WTC11 (cell line): ENCODE measurements at places on chromosomes 7 and 10. TPM values are rescaled to one million over a fixed set of nuclear protein-coding genes. Genes with fewer than 3 reads are reported as not detected.

- H3K4me1 ChIP-seq = peaks cover 23% of the 10 kb centered on the region
- H3K36me3 ChIP-seq = peaks cover 41% of the 10 kb centered on the region
- DNase-seq = peak; percentile 33
- no peaks in the 10 kb centered on the region for H3K27me3 ChIP-seq
- peak overlapping the region; percentile 53 for H3K27ac ChIP-seq
- no peak overlapping the region for H3K4me3 ChIP-seq
These were observed 10.7 kb downstream of the NODAL start for GRCh38 chr10:70430493-70431445.

GRCh38 chr10:12194752-12195271 lies 879 bp downstream of the NUDT5 start:
- DNase-seq = peak; percentile 13
- H3K36me3 ChIP-seq = peaks cover 30% of the 10 kb centered on the region
- H3K27ac ChIP-seq = peak overlapping the region; percentile 98
- H3K27me3 ChIP-seq = no peaks in the 10 kb centered on the region
- H3K4me1 ChIP-seq = peaks cover 28% of the 10 kb centered on the region

- H3K27ac ChIP-seq = no peak overlapping the region
- H3K36me3 ChIP-seq = no peaks in the 10 kb centered on the region
- no peak for DNase-seq
- no peak overlapping the region for H3K4me3 ChIP-seq
These were observed 163.6 kb downstream of the KCND2 start for GRCh38 chr7:120436487-120437060.

DNA sequence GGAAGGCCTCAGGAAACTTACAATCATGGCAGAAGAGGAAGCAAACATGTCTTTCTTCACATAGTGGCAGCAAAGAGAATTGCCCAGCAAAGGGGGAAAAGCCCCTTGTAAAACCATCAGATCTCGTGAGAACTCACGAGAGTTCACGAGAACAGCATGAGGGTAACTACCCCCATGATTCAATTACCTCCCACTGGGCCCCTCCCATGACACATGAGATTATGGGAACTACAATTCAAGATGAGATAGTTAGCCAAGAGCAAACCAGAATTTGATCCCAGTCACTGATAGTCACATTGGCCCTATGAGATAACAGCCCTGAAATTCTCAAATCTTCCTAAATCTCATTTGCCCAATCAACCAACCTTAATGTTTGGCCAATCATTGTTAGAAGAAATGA lies 18.2 kb upstream of the ITPRID1 start:
- H3K36me3 ChIP-seq = peaks cover 2% of the 10 kb centered on the region; the same call in 1 of the 2 replicates
- H3K4me1 ChIP-seq = peaks cover 33% of the 10 kb centered on the region
- no peak overlapping the region for H3K4me3 ChIP-seq
- H3K27me3 ChIP-seq = peaks cover 7% of the 10 kb centered on the region
- no peak for DNase-seq

DNA sequence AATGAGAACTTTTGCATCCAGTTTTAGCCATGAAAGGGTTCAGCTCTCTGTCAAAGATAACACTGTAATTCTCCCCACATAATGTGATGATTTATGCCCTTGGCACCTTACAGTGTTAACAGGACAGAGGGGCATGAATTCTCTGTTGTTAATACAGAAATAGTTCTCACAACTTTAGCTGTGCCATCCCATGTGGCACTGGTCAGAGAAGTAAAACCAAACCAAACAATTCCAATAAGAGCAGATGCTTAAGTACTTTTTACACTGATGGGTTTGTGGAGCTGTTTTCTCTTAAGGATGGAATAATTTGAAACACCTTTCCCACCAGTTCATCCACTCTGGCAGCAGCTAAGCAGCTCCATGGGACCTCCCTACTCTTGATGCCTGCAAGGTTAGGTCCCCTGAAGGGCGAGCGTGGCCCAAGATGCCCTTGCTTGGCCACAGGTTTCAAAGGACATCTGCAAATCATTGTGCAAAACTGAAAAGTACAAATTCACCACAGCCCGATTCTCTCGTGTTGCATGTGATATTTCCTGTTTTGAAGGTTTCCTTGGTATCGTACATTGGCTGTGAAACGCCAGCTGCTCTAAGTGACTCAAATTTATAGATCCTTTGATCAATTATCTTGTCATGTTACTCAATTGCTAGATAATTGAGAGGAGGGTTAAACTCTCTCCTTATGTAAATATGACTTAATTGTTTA lies 82.5 kb upstream of the CREB5 start:
- H3K27me3 ChIP-seq = no peaks in the 10 kb centered on the region
- no peak overlapping the region for H3K4me3 ChIP-seq
- H3K4me1 ChIP-seq = peaks cover 10% of the 10 kb centered on the region; the same call in 1 of the 2 replicates
- no peaks in the 10 kb centered on the region for H3K36me3 ChIP-seq

DNA sequence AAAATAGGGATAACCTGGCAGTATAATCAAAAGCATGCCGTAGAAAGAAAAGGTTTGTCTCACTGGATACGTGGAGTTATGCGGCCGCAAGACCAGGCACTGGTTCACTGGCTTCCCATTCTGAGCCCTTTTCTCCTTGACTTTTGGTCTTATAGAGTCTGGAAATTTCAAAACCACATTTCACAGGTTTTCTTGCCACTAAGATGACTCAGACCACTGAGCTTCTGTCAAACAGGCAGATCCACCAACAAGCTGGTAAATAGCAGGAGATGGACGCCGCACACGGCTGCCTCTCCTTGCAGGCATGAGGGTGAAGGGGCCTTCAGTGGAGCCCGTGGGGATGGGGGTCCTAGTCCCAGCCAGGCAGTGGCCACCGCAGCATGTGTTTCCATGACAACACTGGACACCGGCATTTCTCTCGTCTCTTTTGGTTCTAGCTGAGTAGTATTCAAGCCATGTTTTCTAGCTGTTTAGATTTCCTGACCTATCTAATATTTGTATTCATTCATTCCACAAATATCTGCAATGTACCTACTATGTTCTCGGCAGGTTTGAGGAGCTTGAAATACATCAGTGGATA lies 55.5 kb downstream of the KLF6 start:
- H3K27ac ChIP-seq = no peak overlapping the region
- H3K4me1 ChIP-seq = peaks cover 5% of the 10 kb centered on the region
- no peak for DNase-seq
- H3K4me3 ChIP-seq = no peak overlapping the region
- H3K27me3 ChIP-seq = no peaks in the 10 kb centered on the region; the same call in 1 of the 2 replicates

DNA sequence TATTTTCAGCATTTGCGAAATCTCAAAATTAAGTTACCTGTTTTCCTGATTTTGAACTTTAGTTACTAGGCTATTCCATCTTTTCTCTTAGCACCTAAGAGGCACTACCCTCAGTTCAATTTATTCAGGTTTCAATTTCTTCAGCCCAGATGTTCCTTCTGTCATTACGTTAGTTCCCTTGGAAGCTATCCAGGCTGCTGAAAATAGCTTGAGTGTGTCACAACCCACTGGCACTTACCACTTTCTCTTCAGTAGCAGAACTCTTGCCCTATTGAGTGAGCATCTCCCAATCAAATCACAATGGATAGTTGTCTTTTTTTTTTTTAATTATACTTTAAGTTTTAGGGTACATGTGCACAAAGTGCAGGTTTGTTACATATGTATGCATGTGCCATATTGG lies 332.7 kb upstream of the LRGUK start:
- no peak overlapping the region for H3K4me3 ChIP-seq
- no peak overlapping the region for H3K27ac ChIP-seq
- H3K36me3 ChIP-seq = no peaks in the 10 kb centered on the region
- H3K4me1 ChIP-seq = peaks cover 4% of the 10 kb centered on the region
- H3K27me3 ChIP-seq = no peaks in the 10 kb centered on the region

- no peaks in the 10 kb centered on the region for H3K4me1 ChIP-seq
- no peaks in the 10 kb centered on the region for H3K36me3 ChIP-seq
- H3K4me3 ChIP-seq = no peak overlapping the region
These were observed 19.0 kb downstream of the TMEM236 start for GRCh38 chr10:17771017-17771416.

DNA sequence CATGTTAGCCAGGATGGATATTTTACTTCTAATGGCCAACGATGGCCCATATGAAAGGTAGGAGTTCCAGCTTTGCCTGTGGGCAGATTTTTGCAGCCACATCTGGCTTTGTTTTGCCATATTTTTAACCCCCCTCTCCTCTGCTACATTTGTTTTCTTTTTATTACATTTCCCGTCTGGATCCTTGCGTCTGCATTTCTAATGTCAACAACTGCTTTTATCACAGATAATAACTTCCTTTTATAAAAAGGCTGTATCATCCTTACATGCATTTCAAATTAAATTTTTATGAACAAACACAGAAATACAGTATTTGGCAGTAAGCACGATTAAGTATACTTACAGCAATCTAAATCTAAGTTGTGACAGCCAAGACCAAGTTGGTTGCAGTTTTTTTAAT lies 156.0 kb downstream of the BAMBI start:
- DNase-seq = no peak
- peaks cover 2% of the 10 kb centered on the region; the same call in 1 of the 2 replicates for H3K36me3 ChIP-seq
- no peak overlapping the region for H3K27ac ChIP-seq
- no peaks in the 10 kb centered on the region for H3K4me1 ChIP-seq
- no peak overlapping the region for H3K4me3 ChIP-seq

DNA sequence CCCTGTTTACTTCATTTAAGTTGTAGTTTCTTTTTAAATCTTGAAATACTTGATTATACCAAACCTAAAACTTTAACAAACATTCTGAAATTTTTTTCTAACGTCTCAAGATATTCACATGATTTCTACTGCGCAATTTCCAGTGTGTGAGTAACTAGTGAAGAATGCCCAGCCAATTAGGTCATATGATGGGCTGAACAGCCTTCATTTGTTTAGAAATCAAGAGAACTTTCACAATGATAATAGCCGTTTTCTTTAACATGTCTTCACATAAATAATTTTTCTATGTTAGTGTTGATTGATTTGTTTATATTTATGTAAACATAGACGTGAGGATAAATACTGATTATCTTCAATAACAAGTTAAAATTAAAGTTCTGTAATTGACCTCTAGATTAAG lies 21.8 kb downstream of the STAM start:
- 0 out of 2 replicates have a peak overlapping the region, but pooled peaks have one; percentile 58 for H3K27ac ChIP-seq
- 0 out of 2 replicates have a peak, but pooled peaks cover 4% of the 10 kb centered on the region for H3K36me3 ChIP-seq

DNA sequence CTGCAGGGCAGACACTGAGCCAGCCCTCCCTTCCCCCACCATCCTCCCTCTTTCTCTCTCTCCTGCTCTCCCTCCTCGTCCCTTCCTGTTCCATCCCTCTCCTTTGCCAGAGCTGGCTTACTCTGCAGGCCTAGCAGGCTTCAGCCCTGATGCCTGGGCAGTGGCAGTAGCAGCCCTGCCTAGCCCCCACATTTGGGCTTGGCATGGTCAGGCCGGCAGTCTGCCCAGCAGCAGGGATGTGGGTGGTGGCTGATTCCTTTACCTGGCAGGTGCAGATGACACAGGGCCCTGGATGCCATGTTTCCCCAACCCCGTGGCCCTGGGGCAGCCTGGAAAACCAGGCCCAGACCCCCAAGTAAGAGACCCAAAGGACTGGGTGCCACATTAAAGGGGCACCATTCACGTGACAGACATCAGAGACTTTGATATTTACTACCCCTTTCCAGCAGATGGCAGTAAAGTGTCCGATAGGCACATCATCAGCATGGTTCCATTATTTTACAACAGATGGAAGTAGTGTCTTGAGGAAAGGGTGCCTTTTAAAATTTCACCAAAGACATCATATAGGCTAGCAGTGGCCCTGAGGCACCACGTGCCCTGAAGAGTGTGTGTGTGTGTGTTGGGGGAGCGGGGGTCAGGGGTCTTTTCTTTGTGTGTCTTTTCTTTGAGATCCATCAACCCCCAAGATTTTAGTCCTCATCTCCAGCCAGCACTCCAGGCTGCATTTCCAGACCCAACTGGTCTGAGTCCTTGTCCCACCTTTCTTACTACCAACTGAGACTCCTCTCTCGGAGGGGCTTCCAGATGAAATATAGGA lies 5.9 kb downstream of the KCP start:
- H3K4me1 ChIP-seq = peaks cover 10% of the 10 kb centered on the region
- H3K36me3 ChIP-seq = peaks cover 6% of the 10 kb centered on the region
- H3K27me3 ChIP-seq = peaks cover 23% of the 10 kb centered on the region
- DNase-seq = no peak
- no peak overlapping the region for H3K4me3 ChIP-seq

GRCh38 chr7:43769281-43769680 lies 10.8 kb downstream of the BLVRA start:
- H3K36me3 ChIP-seq = peaks cover 14% of the 10 kb centered on the region
- no peak for DNase-seq
- no peaks in the 10 kb centered on the region for H3K27me3 ChIP-seq
- H3K4me1 ChIP-seq = peaks cover 12% of the 10 kb centered on the region
- H3K27ac ChIP-seq = no peak overlapping the region

DNA sequence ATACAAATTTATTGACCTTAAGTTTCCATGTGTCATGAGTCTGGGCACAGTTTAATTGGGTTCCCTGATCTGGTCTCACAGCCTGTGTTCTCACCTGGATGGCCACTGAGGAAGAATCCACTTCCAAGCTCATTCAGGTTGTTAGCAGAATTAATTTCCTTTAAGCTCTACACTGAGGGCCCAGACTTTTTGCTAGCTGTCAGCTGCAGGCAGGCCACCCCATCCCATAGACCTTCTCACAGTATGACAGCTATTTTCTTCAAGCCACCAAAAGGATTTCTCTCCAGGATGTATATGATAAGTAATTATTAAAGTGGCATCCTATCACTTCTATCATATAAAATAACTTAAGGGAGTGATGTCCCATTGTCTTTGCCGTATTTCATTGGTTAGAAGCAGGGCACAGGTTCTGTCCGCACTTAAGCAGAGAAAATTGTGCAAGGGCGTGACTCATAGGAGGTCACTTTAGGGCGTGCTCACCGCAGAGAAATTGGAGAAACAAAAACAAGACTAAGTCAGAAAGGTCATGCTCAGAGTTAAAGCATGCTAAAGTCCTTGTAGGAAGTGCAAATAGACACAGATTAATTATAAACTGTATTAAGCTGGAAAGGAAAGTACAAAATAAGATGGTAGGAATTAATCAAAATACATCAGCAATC lies 109.9 kb downstream of the AHR start:
- H3K27me3 ChIP-seq = no peaks in the 10 kb centered on the region
- no peaks in the 10 kb centered on the region for H3K36me3 ChIP-seq
- no peak for DNase-seq
- H3K4me1 ChIP-seq = no peaks in the 10 kb centered on the region
- no peak overlapping the region for H3K27ac ChIP-seq

Gene SPDYE2B
- 0.23 TPM in 1 of 3 replicates, not detected in the others for total RNA-seq

Gene EIF3B
- 300 to 361 TPM (median 304 TPM) in 3 replicates for total RNA-seq

Gene ADAM12
- total RNA-seq = 0.22 to 0.46 TPM (median 0.34 TPM) in 3 replicates
